Activated CD8-positive, alpha-beta memory T cell treated with anti-CD3 and anti-CD28 coated beads for 24 hours (primary cell): ENCODE measurements at places on chromosomes 6 and 20.

DNA sequence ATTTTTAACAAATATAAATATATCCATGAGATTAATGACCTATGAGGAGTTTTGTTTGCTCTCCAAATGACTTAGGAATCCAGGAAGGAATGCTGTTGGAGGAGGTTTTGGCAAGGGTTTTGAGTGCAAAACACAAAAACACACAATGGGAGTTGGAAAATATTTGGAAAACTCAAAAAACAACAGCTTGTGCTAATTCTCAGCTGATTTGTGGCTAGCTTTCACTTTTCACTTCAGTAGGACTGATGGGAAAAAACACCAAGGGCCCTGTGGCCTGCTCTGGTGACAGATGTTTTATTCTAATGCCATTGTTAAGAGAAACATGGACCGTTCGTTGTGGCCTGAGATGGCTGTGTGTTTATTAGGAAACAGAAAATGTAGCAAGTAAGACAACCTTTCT lies 113.9 kb downstream of the ALDH8A1 start:
- DNase-seq: no peak

- no peak for DNase-seq
Observed at GRCh38 chr6:150590446-150590845, 9.2 kb upstream of the PLEKHG1 start.

- peak; percentile 80 for DNase-seq
Observed at GRCh38 chr6:35919827-35920751, 809 bp downstream of the SRPK1 start.

DNA sequence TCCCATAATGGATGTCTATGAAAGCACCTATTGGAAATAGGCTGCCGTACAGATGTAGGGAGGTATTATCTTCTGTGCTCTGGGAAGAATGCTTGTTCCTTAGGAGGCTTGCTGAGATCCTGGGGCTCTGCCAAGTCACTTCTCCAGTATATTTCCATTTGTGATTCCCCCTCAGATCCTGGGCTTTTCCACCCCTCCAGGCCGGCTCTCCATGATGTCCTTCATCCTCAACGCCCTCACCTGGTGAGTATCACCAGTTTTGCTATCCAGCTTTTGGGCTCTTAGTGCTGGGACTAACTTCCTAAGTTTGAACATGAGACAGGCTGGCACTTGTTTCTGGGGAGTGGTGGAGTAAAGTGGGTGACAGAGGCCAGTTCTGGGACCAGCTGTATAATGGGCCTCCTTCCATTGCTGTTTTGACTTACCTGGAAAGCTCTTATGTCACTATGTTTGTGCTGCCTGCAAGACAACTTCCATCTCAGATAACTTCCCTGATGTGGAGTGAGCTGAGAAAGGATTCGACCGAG lies 2.6 kb downstream of the SYS1 start:
- DNase-seq: peak; percentile 50

- no peak for DNase-seq
Observed at GRCh38 chr6:19925533-19925932, 88.4 kb downstream of the ID4 start.

DNA sequence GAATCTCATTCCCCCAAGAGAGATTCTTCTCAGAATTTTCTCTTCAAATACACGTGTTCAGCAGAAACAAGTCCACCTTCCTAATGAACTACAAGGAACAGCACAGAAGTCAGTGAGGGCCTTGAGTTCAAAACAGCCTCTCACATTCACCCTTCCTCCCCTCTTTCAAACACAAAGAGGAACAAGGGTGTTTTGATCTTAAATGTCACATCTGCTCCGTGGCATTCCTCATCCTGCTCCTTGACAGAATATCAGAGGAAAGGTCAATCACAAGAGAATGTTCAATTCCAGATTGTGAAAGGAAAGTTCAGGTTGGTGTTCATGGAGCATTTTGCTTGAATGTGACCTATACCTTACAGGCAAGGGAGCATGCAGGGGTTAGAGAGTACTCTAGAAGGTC lies 35.6 kb upstream of the FAM210B start:
- no peak for DNase-seq

DNA sequence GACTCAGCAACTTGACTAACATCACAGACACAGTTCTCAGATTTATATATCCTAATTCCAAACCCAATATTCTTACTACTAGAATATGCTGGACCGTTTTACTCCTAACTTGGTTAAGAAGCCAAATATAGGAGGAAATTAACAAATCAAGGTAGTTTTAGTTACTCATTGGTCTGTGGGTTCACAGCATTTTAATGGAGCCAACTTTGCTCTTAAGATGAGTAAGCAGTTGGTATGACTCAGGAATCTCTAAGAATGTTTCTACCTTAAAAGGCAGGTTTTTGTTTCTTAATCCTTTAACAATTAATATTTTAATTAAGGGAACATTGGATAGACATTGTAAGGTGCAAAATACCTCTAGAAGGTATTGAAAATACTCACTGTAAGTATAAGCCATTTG lies 31.6 kb downstream of the OPRM1 start:
- no peak for DNase-seq

- DNase-seq: no peak
Observed at GRCh38 chr6:25519856-25520255, 132.2 kb upstream of the SCGN start.

DNA sequence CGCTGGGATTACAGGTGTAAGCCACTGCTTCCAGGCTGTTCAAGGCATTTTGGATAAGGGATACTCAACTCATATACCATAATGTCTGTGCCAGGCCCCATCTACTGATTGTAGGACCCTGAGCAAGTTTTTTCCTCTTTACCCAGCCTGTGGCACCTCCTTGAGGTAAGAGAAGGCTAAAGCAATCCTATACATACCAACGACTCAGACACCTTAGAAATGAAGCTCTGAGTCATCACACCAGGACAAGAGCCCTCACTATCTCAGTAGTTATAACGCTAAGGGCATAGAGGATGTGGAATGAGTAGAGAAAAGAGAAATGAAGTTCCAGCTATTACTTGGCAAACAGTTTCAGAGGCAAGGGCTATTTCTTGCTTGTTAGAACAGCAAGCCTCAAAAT lies 16.9 kb downstream of the NDRG3 start:
- no peak for DNase-seq

- peak; percentile 75 for DNase-seq
Observed at GRCh38 chr6:135129136-135129856, 51.8 kb upstream of the MYB start.
